Right renal pelvis (tissue), 4 donors: ENCODE measurements at places on chromosomes 2 and 18. TPM values are rescaled to one million over a fixed set of nuclear protein-coding genes. Genes with fewer than 3 reads are reported as not detected.

Gene PJVK
- 10.3 TPM for polyA plus RNA-seq

Gene C1QL2
- polyA plus RNA-seq, result not detected

Gene KIF5C
- polyA plus RNA-seq, result 4.2 TPM

Gene SCG2
- polyA plus RNA-seq, result 0.61 TPM

GRCh38 chr2:181174611-181175580 is 194.5 kb downstream of the UBE2E3 start:
- no peak for DNase-seq

- DNase-seq, result no peak
These were observed 117.6 kb upstream of the FOSL2 start for GRCh38 chr2:28274911-28275685.

- DNase-seq, result no peak
These were observed 60.3 kb upstream of the RPL31 start for GRCh38 chr2:100941646-100942240.

DNA sequence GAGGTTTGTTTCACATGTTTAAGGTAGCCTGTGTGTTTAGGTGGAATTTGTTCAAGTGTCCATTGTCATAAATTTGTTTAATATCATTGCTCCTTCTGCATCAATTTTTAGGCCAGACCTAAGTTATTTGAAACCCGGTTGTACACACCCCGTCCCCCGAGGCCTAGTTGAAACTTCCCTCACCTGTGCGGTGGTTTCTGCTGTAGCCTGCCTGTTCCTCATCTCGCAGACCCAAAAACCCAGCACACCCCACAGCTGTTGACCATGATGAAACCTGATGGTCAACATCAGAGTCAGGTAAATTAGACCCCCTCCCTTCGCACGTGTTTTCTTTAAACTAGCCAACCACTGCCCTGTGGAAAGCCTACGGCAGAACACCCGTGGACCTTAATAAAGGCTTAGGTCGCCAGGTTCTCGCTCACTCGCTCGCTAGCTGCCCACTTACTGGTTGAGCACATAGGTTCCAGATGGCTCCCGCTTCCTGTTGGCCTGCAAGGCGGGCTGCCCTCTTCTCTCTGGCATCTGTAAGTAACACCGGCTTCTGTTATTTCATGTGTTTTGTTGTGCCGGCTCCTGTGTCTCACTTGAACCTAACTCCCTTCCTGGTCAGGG is 64.4 kb downstream of the EML6 start:
- DNase-seq, result no peak

DNA sequence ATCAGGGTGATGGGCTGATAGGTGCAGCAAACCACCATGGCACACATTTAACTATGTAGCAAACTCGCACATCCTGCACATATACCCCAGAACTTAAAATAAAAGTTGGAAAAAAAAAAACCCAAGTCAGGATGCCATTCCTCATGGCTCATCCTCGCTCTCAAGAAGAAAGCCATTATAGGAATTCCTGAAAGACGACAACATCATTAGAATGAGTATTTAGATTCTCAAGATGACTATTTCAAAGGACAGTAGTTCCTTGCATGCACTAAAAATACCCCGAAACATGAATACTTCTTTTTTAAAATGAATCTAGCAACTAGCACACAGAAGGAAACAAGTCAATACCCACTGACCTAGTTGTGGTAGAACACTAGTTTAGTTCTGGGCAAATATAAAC is 285.8 kb upstream of the REV1 start:
- DNase-seq, result no peak

- DNase-seq, result no peak
These were observed 19.7 kb downstream of the CFAP65 start for GRCh38 chr2:219021591-219021990.

DNA sequence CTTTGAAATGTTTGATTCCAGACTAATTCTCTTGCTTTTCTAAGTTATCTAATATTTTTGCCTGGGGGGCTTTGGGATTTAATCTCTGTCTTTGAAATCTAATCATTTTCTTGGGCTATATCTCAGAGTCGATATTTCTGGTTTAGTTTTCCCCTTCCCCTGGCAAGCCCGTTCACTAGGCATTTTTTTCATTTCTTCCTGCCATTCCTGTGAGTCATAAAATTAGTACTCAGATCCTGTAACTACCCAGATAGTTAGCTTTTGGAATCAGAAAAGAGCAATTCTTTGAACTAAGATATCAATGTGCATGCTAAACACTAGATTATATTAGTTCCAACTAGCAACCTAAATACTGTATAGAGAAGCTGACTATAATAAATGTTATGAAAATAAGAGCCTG is 29.4 kb upstream of the RNF149 start:
- no peak for DNase-seq

- DNase-seq, result no peak
These were observed 316.6 kb upstream of the CHST9 start for GRCh38 chr18:27501671-27502070.
